ENCODE measurements at places on chromosomes 1 and 21. TPM values are rescaled to one million over a fixed set of nuclear protein-coding genes. Genes with fewer than 3 reads are reported as not detected.

DNA sequence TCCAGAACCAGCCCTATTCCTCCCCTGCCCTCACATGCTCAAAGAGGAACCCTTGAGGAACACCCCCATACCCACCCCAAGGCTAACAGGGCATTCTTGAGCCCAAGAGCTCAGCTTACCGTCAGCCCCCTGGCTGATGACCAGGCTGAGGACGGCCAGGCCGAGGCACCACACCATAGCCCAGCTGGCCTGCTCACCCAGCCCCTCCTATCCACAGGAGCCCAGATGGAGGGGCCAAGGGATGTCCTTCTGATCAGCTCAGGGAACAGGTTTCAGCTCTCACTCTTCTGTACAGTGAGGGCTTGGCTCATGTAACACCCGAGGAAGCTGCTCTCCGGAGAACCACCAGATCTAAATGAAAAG is 2.2 kb downstream of the IGSF9 start:
- H3K4me3 ChIP-seq: no peak overlapping the region
- no peak for DNase-seq
- H3K36me3 ChIP-seq: no peaks in the 10 kb centered on the region
- H3K27me3 ChIP-seq: no peaks in the 10 kb centered on the region
- H3K27ac ChIP-seq: no peak overlapping the region
- H3K4me1 ChIP-seq: no peaks in the 10 kb centered on the region

GRCh38 chr1:59178339-59179187 is 118.3 kb upstream of the FGGY start:
- no peak overlapping the region for H3K27ac ChIP-seq
- no peaks in the 10 kb centered on the region for H3K27me3 ChIP-seq
- no peak for DNase-seq

- H3K4me1 ChIP-seq: no peaks in the 10 kb centered on the region
- H3K36me3 ChIP-seq: no peaks in the 10 kb centered on the region
- no peak overlapping the region for H3K27ac ChIP-seq
- H3K27me3 ChIP-seq: no peaks in the 10 kb centered on the region
- DNase-seq: no peak
These were observed 1.2 kb downstream of the OR2T1 start for GRCh38 chr1:248404024-248404423.

- H3K4me3 ChIP-seq: no peak overlapping the region
- H3K27ac ChIP-seq: no peak overlapping the region
- H3K4me1 ChIP-seq: no peaks in the 10 kb centered on the region
- no peaks in the 10 kb centered on the region for H3K36me3 ChIP-seq
- no peak for DNase-seq
- H3K27me3 ChIP-seq: peaks cover 42% of the 10 kb centered on the region
These were observed 132.0 kb downstream of the FOXD2 start for GRCh38 chr1:47569681-47570470.

DNA sequence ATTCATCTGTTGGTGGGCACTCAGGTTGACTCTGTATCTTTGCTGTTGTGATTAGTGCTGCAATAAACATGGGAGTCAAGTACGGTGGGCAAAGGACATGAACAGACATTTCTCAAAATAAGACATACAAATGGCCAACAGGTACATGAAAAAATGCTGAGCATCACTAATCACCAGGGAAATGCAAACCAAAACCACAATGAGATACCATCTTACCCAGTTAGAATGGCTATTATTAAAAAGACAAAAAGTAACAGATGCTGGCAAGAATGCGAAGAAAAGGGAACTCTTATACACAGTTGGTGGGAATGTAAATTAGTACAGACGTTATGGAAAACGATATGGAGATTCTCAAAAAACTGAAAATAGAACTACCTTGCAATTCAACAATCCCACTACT is 98.9 kb downstream of the TMEM53 start:
- no peaks in the 10 kb centered on the region for H3K36me3 ChIP-seq
- H3K27ac ChIP-seq: no peak overlapping the region
- no peak for DNase-seq

GRCh38 chr1:50968821-50969610 is 1.0 kb upstream of the CDKN2C start:
- peak overlapping the region; percentile 89 for H3K27ac ChIP-seq
- peak; percentile 15 for DNase-seq
- peak overlapping the region; percentile 100 for H3K4me3 ChIP-seq
- no peaks in the 10 kb centered on the region for H3K36me3 ChIP-seq

GRCh38 chr1:22711071-22711470 is 432 bp downstream of the EPHB2 start:
- no peak for DNase-seq
- H3K4me1 ChIP-seq: peaks cover 17% of the 10 kb centered on the region
- H3K4me3 ChIP-seq: no peak overlapping the region

- H3K27me3 ChIP-seq: no peaks in the 10 kb centered on the region
- H3K4me1 ChIP-seq: no peaks in the 10 kb centered on the region
These were observed 51.5 kb downstream of the MACO1 start for GRCh38 chr1:25482211-25482610.

- no peaks in the 10 kb centered on the region for H3K36me3 ChIP-seq
- no peaks in the 10 kb centered on the region for H3K4me1 ChIP-seq
- H3K27ac ChIP-seq: no peak overlapping the region
- no peak overlapping the region for H3K4me3 ChIP-seq
These were observed 83.7 kb downstream of the PROX1 start for GRCh38 chr1:214071469-214071868.

DNA sequence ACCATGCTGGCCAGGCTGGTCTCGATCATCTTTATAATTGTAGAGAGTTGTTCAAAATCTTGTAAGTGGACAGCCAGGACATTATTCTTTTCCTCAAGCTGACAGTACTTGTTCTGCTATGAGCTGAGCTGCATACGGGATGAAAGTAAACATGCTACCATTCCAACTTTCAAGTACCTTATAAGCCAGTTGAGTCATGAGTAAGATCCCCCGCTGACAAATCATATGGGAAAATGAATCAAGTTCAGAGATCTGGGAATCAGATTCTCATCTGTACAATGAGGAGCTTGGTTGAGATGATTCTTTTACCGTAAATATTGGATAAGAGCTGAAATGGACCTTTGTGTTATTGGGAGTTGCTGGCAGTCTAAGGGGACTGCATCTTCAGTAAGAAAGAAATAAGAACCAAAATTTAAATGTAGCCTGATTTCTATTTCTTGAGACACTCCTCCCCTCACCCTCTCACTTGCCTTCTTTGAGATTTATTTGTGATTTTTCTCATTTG is 62.7 kb downstream of the CENPF start:
- H3K4me1 ChIP-seq: no peaks in the 10 kb centered on the region
- no peaks in the 10 kb centered on the region for H3K36me3 ChIP-seq
- no peaks in the 10 kb centered on the region for H3K27me3 ChIP-seq
- no peak for DNase-seq
- H3K27ac ChIP-seq: no peak overlapping the region
- no peak overlapping the region for H3K4me3 ChIP-seq

DNA sequence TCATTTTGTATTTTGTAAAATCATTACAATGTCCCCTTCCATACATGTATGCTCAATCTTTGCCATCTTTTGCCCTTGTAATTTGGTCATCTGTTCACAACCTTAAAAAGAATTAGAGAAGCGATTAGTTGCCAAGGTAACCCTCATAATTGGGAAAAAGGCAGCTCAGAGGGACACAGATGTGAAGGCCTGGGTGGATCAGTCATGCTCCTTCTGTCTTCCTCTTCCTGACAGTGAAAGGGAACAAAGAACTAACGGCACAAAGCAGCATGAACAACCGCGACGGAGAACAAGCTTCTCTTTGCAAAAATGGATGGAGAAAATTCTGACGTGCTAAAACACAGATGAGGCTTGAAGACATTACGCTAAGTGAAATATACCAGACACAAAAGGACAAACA is 78.7 kb upstream of the COG2 start:
- H3K27ac ChIP-seq: no peak overlapping the region
- H3K4me1 ChIP-seq: no peaks in the 10 kb centered on the region
- H3K4me3 ChIP-seq: no peak overlapping the region
- no peaks in the 10 kb centered on the region for H3K36me3 ChIP-seq
- no peak for DNase-seq

DNA sequence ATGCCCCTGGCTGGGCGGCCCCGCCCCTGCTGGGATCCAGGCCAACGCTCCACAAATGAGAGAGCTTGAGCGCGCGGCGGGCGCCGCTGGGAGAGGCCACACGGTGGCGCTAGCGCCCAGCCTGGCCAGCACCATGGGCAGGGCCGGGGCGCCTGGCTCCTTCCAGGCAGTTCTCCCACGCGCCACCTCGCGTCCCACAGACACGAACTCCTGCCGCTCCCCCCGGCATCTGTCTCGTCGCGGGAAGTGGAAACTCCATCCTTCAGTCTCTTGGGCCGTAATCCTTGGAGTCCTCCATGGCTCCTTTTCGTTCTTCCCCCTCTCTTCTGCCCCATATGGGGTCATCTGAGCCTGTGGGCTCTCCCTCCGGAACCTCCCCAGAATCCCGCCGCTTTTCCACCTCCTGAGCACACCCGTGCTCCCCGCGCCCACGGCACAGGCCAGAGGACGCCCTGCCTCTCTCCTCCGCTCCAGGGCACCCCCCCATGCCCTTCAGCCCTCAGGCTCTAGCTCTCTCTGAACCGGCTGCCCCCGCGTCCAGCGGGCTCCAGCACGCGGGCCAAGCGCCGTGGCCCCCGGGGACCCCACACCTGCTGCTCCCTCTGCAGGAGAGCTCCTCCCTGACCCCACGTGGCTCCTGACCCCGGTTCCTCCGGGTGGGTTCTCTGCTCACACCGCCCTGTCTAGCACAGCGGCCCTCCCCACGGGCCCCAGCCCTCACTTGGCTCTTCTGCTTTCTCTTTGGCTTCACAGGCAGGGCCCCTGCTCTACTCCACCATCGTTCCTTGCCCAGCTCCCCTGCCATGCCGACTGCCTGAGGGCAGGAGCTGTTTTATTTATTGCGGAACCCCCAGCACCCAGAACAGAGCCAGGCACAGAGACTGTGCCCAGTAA is 31.9 kb upstream of the EDN2 start:
- H3K27me3 ChIP-seq: no peaks in the 10 kb centered on the region
- peaks cover 8% of the 10 kb centered on the region for H3K4me1 ChIP-seq
- peak; percentile 59 for DNase-seq
- no peak overlapping the region for H3K27ac ChIP-seq
- H3K36me3 ChIP-seq: peaks cover 2% of the 10 kb centered on the region

The SSR2 gene
- 231 TPM for total RNA-seq

The KCNK1 gene
- 0.36 TPM for total RNA-seq

The DCDC2B gene
- total RNA-seq: not detected
